ENCODE measurements at places on chromosomes 16 and 17.

GRCh38 chr17:29826114-29826692 lies 103.8 kb downstream of the SSH2 start:
- DNase-seq: no peak

DNA sequence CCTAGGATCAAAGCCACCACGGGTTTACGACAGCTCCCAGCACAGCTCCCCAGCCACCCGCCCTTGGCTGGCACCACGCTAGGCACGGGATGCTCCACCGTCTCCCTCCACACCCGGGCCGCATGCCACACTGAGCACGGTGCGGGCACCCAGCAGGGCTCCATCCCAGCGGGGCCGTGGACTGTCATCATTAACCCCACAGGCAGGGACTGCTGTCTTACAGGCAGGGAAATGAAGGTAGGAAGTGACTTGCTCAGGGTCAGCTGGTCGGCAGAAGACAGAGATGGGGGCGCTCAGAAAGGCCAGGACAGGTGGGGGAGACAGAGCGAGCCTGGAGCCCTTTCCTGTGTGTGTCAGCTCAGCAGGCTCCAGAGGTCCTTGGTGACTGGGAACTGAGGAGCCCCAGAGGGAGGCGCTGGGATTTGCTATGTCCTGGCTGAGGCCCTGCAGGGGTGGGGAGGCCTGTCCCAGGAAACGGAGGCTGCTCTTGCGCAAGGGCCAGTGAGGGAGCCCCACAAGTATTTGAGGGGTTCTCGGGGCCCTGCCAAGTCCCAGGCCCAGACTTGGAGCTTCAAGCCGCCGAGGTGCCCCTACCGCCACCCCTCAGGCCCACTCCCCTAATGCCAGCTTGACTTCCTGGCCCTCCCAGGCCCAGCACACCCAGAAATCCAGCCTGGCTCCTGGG lies 3.2 kb downstream of the UBALD1 start:
- DNase-seq: no peak

- DNase-seq: no peak
These were observed 11.6 kb upstream of the MARCHF10 start for GRCh38 chr17:62819511-62820221.

DNA sequence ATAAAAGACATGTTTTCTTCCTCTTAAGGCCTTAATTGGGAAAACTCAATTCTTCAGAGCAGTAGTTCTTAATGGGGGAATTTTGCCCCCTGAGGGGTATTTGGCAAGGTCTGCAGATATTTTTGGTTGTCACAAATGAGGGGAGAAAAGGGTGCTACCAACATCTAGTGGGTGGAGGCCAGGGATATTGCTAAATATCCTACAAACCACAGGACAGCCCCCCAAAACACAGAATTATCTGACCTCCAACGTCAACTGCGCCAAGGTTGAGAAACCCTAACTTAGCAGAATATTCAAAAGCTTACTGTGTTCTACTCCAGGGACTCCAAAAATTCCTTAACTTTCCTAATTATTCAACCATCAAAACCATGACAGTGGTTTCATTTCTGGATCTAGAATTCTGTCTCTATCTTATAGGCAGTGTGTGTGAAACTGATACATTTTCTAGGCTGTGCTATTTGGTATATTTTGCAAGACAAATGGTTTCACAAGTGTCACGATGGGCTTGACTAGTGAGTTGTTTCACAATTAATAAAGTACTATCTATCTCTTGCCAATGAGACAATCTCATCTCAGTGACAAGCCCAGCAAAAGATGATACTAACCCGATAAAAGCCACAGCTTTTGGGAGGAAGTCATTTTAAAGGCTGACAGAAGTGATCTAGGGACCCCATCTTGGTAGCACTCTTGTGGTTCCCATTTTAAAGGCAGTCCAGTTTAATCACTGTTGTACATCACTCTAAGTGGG lies 14.7 kb downstream of the TXNDC11 start:
- DNase-seq: no peak

Measured in activated gamma-delta T cell (primary cell).